ENCODE measurements at places on chromosomes 1 and 21.

GRCh38 chr1:54413295-54413694 is 7.1 kb upstream of the SSBP3 start:
- no peak for DNase-seq

DNA sequence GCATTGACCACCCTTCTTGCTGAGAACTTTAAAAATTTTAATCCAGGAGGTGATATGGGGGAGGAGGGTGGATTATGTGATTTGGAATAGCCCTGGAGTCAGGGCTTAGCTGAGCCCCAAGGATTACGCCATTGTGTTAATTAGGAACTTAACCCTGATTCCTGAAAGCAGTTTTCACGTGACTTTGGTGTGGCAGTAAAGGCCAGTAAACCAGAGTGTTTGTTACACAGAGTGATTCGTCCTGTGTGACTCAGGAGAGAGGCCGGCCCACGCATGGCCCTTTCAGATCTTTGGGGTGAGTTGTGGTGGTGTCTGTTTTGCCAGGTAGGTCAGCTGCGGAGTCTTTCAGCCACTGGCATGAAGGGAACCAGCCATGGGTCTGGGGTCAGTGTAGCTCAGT is 107.6 kb downstream of the NOS1AP start:
- no peak for DNase-seq

DNA sequence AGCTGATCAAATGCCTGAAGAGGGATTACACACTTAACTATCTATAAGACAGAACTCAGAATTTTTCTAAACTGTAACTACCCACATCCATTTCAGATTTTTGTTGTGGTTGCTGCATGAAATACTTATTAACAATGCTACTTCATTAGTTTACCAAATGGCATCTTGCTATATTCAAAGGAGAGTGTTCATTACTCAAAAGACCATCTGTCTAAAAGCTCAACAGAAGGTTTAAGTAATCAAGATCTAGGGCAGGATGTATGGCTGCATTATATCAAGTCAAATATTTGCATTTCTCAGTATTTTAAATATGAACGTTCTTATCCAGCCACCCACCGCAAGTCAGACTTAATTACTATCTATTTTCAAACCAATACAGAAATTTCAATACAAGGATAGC is 79.9 kb downstream of the SIPA1L2 start:
- DNase-seq = no peak

- peak; percentile 54 for DNase-seq
Observed at GRCh38 chr1:90045853-90046563, 51.1 kb downstream of the ZNF326 start.

GRCh38 chr1:201463071-201463552 is 5.9 kb downstream of the PHLDA3 start:
- DNase-seq = no peak

DNA sequence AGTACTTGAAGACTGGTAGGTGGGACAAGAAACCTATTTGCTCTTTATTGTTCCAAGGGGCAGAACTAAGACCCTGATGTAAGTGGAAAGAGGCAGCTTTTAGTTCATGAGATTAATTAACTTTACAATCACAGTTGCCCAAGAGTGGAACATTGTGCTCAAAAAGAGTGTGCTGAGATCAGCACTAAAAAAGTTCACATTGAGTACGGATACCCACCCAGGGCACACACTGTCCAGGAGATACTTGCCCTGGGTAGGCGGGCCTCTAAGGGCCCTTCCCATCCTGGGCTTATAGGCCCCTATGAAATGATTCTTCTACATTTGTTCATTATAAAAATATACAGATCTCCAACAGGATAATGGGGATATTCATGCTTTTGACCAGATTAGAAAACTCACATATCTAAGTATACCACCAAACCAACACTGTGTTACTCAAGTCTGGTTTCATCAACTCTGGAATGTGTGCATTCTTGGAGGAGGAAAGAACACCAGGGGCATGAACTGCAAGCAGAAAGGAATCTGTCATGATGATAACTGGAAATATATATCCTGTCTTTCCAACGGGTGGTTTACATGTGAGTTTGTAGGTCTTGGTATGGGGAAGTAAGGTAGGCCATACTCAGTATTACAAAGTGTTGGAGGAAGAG is 626.2 kb downstream of the SMYD3 start:
- DNase-seq = no peak

DNA sequence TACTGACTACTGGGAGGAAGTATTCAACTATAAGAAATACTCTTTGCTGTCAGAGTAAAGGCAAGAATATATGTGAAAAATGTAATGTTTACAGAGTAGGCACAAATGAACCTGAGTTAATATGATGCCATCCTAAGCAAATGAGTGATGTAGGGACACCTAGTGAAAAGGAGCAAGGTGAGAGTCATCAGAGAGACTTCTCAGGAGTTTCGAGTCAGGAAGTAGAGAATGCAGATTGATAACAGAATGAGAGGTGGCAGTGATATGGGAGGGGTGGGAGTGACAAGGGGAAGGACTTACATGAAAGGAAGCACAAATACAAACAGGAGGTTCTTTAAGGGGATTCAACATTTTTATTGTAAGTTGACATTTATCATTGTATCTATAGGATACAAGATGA is 10.2 kb downstream of the PRCC start:
- no peak for DNase-seq

DNA sequence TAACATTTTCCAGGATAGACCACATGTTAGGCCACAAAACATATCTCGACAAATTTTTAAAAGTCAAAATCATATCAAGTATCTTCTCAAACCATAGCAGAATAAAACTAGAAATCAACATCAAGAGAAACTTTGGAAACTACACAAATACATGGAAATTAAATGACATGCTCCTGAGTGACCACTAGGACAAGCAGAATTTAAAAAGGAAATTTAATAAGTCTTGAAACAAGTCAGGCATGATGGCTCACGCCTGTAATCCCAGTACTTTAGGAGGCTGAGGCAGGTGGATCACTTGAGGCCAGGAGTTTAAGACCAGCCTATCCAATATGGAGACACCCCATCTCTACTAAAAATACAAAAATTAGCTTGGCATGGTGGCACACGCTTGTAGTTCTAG is 26.4 kb upstream of the UTS2 start:
- no peak for DNase-seq

DNA sequence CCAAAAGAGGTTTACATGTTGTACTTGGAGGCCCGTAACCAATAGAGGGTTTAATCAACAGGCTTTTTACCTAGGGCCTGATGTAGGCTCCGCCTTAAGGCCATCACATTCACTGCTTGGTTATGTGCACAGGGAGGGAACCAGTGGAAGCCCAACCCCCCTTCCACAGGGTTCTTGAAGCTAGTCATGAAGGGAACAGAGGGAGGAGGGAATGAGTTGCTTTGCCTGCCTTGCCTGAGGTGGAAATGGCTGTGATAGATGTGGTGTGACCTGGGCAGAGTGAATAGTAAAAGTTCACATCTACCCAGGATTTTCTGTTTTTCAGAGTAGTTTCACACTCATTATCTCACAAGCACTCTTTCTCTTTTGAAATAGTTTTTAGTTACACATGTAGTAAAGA is 215.1 kb downstream of the ST6GALNAC3 start:
- DNase-seq = no peak

- DNase-seq = no peak
Observed at GRCh38 chr1:93576746-93577145, 104.9 kb downstream of the BCAR3 start.

DNA sequence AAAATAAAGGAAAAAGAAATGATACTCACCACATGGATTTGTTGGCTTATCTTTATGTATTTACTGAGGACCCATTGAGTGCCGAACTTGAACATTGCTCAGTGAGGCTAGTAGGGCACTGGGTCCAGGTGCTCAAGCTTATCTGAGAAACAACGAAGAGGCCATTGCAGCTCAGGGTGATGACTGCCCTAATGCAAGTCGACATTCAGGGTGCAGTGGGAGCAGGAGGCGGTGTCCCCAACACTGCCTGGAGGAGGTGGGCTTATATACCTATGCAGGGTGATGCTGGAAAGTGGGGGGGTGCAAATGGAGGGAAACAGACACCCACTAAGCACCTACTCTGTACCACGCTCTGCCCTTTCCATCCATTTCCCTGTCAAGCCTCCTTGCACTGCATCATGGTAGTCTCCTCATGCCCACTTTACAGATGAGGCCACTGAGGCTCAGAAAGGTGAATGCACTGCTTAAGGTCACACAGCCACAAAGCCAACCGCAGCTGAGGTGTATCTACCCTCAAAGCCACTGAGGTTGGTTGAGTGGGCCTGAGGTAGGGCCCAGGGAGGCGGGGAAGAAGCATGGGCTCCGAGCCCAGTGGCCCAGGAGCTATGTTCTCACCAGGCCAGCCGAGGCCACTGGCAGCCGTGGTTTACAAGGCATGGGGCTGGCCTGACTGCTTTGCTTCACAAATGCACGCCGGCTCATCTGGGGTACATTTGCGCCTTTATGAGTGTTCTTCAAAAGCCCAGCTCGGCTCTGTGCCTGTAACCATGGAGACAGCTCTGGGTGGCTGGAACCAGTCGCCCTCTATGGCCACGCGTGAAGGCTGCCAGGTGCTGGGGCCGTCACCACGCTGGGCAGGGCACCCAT is 103.8 kb downstream of the EPHB2 start:
- DNase-seq = no peak

DNA sequence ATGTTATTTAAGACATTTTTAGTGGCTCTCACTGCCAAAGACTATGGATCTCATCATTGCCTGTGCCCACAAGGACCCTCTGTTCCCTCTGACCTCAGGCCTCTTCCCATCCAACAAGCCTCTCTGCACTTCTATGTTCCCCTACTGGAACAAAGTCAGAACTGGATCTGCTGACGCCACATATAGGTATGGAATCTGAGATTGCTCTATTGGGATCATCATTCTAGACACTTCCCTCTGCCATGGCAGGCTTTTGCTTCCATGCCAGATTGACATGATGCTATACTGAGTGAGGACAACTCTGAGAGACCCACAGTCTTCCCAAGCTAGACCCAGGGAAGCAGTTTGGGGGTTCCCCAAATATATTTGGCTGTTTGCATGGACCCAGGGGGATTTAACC is 76.0 kb upstream of the ZNF648 start:
- DNase-seq = no peak

DNA sequence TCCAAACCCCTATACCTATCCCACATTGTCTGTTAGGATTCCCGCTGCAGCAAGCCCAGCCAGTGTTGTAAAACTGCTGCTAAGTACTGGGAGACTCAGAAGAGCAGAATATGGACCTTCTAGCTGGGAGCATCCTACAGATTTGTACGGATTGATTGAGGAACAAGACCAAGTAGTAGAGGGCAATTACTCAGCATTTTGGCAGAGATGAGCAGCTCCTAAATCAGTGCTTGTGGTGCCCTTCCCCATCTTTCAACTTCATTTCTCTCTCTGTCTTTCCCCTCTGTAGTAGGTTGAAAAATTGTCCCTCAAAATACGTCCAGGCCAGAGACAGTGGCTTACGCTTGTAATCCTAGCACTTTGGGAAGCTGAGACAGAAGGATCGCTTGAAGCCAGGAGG is 37.3 kb upstream of the HTR1D start:
- no peak for DNase-seq

GRCh38 chr1:56313560-56313959 is 265.8 kb downstream of the PLPP3 start:
- no peak for DNase-seq

- DNase-seq = no peak
Observed at GRCh38 chr1:217004776-217005436, 281.7 kb upstream of the ESRRG start.

DNA sequence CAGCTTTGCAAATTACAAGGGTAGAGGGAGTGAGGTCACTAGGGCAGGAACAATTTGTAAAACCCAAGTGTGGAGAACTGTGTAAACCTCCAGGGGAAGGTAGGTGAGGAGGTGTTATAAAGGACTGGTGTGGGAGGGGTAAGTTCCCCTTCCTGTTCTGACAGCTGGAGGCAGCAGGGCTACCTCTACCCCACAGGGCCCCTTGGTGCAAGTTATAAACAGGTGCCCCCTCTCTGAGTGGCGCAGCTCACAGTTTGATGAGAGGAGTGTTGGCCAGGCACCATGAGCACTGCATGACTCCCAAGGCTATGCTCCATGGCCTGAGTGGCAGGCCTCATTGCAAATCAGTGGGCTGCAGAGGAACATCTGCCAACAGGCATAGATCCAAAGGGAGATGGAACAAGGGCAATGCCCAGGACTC is 41.0 kb downstream of the MFSD2A start:
- no peak for DNase-seq

DNA sequence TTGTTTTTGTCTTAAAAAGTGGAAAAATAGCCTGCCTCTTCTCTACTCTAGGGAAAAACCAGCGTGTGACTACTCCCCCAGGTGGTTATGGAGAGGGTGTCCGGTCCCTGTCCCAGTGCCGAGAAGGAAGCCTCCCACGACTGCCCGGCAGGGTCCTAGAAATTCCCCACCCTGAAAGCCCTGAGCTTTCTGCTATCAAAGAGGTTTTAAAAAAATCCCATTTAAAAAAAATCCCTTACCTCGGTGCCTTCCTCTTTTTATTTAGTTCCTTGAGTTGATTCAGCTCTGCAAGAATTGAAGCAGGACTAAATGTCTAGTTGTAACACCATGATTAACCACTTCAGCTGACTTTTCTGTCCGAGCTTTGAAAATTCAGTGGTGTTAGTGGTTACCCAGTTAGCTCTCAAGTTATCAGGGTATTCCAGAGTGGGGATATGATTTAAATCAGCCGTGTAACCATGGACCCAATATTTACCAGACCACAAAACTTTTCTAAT is 35.0 kb upstream of the TDRD10 start:
- DNase-seq = no peak

- no peak for DNase-seq
Observed at GRCh38 chr21:43574741-43575472, 84.4 kb downstream of the HSF2BP start.

DNA sequence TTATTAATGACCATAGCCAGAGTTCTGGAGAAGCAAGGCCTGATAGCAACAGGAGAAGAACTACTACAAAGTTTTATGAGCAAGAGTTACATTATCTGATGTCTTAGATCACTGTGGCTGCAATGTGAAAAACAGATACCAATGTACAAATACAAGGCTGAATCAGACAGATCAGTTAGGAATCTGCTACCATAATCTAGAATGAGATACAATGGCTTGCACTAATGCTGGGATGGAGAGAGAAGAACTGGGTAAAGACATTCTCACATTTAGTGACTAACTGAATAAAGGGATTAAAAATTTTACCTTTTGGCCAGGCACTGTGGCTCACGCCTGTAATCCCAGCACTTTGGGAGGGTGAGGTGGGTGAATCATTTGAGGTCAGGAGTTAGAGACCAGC is 41.3 kb downstream of the ARID4B start:
- no peak for DNase-seq

- no peak for DNase-seq
Observed at GRCh38 chr1:53643041-53643880, 95.7 kb downstream of the GLIS1 start.

DNA sequence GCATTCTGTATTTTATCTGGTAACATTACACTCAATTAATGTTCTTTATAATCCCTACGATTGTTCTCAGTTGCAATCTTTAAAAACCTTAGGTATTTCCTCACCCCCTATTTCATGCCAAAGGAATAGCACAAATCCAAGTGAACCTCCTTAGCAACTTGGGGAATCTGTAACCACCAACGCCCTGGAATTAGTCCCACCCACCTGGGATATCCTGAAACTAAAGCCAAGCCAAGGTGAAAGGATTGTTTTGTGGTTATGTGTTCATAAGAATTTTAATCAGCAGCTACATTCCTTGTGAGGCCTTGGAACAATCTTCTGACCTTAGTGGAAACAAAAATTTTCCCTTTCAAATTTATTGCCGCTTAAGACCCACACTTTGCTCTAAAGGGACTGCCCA is 908.7 kb downstream of the TTLL7 start:
- no peak for DNase-seq

GRCh38 chr1:173377266-173377665 is 99.9 kb upstream of the PRDX6 start:
- DNase-seq = no peak
